ENCODE measurements at places on chromosomes 1 and 21.
A peak's percentile ranks its signal among the peaks of the same experiment; 100 is the strongest.

- peak; percentile 39 for DNase-seq
Measured at GRCh38 chr1:111690306-111690617, 48.9 kb downstream of the INKA2 start.

DNA sequence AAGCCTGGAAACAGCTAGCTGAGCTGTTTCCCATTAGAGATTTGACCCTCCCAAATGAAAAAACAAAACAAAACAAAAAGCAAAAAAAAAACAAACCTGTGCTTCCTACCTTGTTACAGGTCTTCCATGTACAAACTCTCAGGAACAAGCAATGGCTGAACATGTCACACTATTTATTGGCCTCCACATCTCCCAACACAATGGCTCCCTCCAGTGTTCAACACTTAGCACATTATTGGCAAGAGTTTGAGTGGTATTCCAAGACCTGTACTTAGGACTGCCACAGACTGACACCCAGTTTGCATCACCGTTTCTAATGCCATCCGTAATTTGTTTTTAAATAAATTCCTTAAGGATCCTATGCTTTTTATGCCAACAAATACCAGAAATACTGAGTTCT, 195.0 kb upstream of the OLFM3 start:
- DNase-seq, result peak; percentile 14

GRCh38 chr1:1916851-1917251, 1.8 kb downstream of the CALML6 start:
- DNase-seq, result no peak

- DNase-seq, result no peak
Measured at GRCh38 chr1:213980906-213981305, 6.9 kb upstream of the PROX1 start.

- no peak for DNase-seq
Measured at GRCh38 chr21:43281661-43282357, 113.0 kb downstream of the CRYAA start.

GRCh38 chr1:109438798-109439297, 12.6 kb upstream of the PSMA5 start:
- DNase-seq, result no peak

- no peak for DNase-seq
Measured at GRCh38 chr1:247088967-247089366, 10.4 kb upstream of the ZNF670 start.

DNA sequence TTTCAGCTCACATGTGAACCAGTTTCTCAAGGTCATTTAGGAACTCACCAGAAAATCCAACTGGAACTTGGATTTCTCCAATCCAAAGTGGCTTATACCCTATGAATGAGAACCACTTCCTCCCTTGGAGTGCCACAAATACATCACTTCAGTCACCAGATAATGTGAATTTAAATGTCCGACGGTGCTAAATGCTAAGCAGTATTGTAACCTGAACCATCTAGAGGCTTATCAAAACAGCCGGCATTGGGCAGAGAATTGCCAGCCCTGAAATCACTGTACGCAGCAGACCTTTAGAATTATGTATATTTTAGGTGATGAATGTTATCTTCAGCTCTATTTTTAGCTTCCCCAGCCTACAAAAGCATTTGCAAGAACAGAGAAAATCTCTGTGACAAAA, 76.8 kb upstream of the COX20 start:
- peak; percentile 34 for DNase-seq

DNA sequence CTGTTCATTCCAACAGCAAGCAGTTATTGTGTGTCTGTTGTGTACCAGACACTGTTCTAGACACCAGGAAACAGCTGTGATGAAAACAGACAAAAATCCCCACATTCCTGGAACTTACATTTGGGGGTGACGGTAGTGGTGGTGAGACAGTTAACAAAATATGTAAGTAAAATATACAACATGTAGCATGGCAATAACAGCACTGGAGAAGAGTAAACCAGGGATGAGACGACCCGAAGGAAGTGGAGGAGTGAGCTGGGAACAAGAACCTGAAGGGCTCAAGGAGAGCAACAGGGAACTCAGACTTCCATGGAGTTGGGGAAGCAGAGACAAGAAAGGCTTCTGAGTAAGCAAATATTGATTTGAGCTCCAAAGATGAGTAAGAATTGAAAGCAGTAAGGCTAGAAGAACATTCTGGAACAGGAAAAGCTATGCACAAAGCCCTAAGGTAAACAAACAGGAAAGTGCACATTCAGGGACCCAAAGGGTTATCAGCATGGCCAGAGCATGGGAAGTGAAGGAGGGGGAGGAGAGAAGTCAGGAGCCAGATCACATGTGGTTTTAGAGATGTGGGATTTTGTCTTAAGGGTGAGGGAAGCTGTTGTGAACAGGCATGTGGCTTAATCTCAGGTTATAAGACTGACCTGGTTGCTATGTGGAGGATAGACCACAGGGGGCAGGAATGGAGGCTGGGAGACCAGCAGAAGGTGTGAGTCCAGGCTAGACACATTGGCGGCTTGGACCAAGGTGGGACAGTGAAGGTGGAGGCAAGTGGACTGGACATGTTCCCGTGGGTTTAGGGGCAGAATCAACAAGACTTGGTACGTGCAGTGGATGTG, 7.3 kb downstream of the CSF1 start:
- DNase-seq, result no peak

DNA sequence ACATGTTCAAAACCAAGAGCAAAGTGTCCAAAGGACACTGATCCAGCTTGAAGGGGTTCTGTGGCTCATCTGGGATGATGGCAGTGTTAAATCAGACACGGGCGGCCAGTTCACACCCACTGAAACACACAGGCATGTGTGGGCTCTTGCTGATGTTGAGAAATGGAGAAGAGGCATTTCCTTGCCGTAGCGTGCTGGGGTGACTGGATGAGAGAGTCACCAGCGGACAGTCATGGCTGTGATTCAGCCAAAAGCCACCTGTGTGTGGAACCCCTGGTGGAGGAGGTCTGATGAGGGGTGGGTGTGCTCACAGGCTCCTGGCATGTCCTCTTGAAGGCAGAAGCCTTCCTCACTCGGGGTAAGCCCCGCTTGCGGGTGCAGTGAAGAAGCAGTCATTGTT, 7.2 kb downstream of the C1orf35 start:
- DNase-seq, result no peak

DNA sequence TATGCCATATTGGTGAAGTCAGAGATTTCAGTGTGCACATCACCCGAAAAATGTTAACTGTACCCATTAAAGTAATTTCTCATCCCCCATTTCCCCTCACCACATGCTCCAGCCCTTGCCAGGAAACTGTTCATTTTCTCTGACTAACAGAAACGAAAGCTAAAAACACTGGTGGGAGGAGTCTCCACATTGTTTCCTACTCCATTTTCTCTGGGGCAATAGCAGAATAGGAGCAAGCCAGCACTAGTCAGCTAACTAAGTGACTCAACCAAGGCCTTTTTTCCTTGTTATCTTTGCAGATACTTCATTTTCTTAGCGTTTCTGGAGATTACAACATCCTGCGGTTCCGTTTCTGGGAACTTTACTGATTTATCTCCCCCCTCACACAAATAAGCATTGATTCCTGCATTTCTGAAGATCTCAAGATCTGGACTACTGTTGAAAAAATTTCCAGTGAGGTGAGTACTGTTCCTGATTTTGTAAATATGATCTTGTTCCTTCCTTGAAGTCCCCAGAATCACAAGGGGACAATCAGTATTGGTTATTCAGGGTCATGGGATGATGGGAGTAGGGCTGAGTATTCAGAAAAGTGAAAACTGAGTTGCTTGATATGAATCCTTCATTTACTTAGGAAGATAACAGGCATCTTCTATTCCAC, at the start of gene IFI16:
TSS of gene IFI16 (plus strand) at position 204 of the 658 bp plus-strand sequence. CDS start 4,774 bp downstream, outside the sequence.
- peak; percentile 68 for DNase-seq

DNA sequence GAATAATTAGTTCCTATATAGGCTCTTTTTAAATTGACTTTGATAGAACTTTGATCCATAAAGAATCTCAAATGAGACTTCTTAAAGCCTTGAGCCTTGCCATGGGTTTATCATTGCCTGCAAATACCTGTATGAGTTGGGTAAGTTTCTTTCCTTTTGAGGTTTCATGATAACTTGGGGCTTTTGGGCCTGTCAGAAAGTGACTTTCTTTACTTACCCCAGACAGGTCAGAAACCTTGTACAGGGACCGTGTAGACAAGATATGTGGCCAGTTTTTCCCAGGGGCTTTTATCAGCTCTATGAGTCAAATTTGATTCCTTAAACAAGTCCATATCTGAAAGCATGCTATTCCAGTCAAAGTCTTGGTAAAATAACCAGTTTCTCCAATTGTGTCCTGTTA, 17.3 kb downstream of the KCTD3 start:
- DNase-seq, result no peak

- peak; percentile 7 for DNase-seq
Measured at GRCh38 chr1:42335809-42336518, 929 bp upstream of the FOXJ3 start.

Data from putamen (tissue), 1 donor.